ENCODE measurements at places on chromosomes 7 and 10.

DNA sequence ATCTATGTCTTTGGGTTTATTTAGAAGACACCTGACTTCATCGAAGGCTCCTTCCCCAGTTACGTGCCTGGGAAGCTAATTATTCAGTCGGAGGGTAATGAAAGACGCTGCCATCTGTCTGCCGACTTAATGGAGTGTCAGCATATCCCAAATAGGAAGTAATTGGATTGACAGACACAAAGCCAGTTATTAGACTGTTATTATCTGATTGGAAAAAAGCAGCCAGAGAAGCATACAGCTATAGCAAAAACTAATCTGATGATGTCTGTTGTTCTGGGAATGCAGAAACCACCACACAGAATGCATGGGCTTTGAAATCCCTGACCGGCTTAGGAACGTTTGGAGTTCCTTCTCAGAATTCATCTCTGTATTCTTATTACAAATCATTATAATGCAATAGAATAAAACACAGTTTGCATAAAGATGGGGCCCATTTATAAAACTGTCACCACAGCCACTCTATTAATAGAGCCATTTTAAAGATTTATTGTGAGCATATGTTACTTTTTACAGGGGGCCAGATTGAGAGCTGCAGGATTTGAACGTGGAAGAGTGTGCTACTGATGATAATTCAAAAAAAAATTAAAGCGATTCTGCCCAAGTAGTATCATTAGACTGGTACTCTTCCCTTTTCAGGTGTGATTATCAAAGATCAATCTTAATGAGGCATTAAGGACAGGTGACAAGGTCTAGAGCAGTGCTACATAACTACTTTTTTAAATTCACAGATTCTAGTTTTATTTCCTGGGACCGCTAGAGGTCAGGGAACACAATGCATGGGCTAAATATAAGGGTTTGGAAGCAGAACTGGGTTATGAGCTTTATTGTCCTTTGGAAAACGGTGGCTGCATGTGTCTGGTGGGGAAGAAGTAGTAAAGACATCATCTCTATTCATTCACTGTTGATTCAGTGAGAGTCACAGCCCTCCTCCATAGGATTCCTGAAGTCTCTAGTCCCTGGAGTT is 330.1 kb upstream of the LRGUK start:
- peak; percentile 39 for DNase-seq

DNA sequence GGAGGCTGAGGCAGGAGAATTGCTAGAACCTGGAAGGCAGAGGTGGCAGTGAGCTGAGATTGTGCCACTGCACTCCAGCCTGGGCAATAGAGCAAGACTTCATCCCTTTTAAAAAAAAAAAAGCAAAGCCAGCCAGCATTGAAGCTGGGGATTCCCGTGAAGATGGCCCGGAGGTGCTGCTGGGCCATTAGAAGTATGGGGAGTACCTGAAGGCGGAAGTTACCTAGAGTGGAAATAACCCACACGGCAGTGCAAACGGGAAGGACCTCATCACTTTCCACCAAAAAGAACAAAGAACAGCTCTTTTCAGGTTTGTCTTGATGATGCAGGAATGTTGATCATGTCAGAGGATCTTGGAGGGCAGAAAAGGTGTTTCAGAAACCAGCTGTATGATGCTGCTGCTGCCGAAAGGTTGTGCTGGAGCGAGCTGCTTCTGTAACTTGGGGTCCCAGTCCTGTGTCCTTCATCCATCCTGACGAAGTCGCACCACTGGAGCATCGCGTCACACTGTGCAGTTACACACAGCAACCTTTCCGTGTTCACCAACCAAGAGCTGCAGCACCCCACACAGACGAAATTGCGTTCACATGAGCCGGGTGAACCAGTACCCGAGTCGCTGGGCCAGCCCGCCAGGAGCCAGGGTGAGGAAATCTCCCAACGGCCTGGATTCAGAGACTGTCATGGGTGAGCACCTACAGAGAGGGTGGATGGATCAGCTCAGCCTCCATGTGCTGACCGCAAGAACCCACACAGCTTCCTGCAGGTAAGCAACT is 8.2 kb downstream of the ZFAND2A start:
- DNase-seq: no peak

GRCh38 chr7:154440058-154440457 is 387.9 kb downstream of the DPP6 start:
- DNase-seq: no peak

GRCh38 chr7:148912758-148913541 is 28.9 kb upstream of the EZH2 start:
- DNase-seq: no peak

DNA sequence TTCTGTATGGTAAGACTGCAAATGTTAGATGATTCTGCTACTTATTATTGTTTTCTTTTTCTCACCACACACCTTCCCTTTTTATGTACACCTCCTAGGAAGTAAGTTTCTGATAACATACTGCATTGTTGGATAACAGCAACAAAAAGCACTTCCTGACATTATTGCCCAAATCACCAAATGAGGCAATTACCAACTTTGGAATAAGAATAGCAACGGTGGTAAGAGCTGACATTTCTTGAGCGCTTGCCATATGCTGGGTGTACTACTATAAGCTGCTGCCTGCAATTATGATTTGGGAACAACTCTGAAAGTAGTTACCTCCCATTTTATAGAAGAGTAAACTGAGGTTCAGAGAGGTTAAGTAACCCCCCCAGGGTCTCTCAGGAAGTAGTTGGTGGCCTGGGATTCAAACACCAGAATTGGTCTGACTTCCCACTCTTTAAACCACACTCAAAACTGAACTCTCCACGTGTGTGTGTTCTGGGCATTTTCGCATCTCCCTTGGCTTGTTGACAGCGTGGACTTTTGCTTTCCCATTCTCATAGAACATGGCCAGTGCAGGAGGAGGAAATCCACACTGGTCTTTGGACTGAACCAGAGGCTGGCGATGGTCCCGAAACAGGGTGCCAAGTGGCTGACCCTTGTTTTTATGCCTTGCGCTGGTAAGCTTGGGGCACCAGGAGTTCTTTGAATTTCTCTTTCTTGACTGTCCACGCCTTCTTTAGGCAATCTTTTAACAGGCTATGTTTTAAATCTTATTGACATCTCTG is 71.4 kb downstream of the TCF7L2 start:
- DNase-seq: no peak

DNA sequence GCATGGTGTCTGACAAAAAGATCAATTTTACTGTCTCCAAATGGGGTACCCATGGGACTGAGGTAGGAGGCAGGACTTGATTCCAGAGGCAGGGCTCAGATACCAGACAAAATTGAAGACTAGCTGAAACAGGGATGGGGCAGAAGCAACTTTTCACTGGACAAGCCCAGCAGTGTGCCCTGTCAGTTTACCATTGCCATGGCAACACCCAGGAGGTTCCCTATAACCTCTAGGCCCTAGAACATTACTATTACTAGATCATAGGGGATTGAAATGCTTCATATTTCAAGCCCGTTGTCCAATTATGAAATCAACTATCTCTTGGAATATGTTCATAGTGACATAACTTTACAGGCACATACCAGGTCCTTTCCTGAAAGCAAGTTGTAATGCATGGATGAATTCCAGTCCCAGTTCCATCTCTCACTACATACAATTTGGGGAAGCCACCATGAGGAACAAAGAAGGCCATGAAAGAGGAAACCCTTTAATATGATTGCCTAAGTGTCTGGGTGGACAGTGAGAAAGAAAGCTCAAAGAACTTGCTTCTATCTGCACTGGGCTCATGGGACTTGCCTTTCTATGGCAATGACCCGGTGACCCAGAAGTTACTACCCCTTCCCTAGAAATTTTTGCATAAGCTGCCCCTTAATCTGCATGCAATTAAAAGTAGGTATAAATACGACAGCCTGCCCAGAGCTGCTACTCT is 557.9 kb downstream of the KCNMA1 start:
- DNase-seq: no peak
